HT1080 (cell line): ENCODE measurements at places on chromosomes 7 and 10. TPM values are rescaled to one million over a fixed set of nuclear protein-coding genes. Genes with fewer than 3 reads are reported as not detected.
A peak's percentile ranks its signal among the peaks of the same experiment; 100 is the strongest.

GRCh38 chr7:47635091-47636080 is 53.5 kb upstream of the TNS3 start:
- peak; percentile 19 for DNase-seq

GRCh38 chr10:110746254-110746826 is 102.2 kb downstream of the RBM20 start:
- DNase-seq: peak; percentile 65

DNA sequence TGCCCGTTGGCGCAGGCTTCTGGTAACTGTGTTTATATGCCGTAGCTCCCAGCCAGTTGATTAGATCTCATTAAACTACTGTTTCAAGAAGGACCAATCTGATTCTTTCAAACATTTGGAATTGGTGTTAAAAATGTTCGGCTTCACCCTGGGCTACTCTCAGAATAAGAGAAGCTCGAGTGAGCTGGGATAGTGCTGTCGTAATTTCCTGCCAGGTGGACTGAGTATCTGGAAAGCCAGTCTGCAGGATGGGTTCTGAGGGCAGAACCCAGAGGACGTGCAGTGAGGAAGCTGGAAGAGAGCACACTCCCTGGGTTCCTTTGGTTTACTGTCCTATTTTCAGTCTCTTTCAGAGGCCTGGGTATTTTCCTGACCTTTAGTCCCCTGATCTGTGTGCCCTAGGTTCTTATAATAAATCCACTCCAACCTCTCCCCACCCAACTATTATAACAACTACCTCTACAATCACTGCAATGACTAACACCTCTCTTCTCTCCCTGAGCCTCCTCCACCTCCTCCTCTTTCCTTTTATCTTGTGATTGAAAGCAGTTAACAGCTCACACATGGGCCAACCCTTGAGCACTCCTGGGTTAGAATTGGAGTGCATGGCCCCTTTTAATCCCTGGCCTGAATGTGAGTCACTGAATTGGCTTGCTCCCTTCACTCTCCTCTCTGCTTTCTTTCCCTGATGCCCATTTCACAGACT is 63.0 kb downstream of the AOAH start:
- DNase-seq: peak; percentile 88

DNA sequence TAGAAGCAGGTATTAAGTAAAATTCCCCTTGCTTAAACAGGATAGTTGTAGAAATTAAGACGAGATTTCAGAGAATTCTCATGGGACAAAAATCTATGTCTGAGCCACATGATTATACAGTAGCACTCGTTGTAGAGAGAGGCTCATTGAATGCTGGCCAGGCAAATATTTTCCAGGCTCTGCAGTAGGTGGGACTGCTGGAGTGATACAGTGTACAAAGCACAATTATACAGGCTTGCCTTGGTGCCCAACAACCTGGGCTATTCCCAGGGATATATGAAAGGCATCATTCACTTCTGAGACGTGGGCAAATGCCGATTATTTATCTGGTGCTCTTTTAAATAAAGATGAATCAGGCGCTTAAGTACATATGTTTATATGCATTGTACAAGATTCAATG is 380.6 kb downstream of the PHTF2 start:
- no peak for DNase-seq

DNA sequence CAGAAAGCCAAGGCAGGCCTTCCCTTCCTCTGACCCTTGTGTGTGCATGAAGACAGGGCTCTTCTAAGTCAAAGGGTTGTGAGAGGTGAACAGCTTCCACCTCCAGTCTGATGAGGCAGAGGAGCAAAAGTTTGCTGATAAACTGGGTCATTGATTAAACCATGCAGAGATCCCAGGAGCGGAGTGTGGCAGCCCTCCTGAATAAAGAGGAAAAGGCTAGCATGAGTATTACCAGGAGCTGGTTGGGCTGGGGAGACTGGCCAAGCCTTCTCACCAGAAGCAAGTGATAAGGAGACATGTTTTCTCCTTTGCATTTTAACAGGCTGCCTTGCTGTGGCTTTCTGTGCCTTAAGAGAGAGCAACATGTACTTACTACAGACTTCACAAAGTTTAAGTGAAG is 10.2 kb downstream of the LMOD2 start:
- DNase-seq: no peak

MOSPD3 gene
- total RNA-seq: 3.6 and 13.0 TPM in 2 replicates

GRCh38 chr7:105618016-105618296 is 36.7 kb upstream of the EFCAB10 start:
- DNase-seq: no peak

DNA sequence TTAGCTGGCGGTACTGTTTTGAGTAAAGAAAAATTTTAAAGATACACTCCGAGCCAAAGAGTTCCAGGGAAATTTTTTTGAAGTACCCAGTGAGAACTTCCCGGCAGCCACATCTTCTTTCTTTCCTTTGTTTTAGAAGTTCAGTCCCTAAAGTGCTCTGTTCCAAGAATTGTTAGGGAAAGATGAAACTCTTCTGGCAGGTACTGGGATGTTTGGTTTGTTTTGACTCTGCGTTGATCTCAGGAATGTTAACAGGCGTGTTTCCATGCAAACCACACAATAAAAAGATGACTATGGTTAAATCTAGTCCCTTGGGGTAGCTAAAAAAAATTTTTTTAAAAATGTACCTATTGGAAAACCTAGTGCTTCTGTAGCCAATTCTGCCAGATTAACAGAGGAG is 224.7 kb upstream of the PHYHIPL start:
- no peak for DNase-seq

SLC13A4 gene
- not detected in 2 replicates for total RNA-seq

FAM171A1 gene
- total RNA-seq: 35.9 and 41.3 TPM in 2 replicates

GHRHR gene
- not detected in 2 replicates for total RNA-seq

GRCh38 chr7:2779051-2779450 is 65.1 kb downstream of the GNA12 start:
- DNase-seq: no peak

GRCh38 chr7:131839967-131840690 is 283.7 kb upstream of the PODXL start:
- DNase-seq: peak; percentile 15

ZNF518A gene
- total RNA-seq: 11.4 and 13.3 TPM in 2 replicates

GRCh38 chr10:126465771-126466170 is 77.5 kb upstream of the ADAM12 start:
- no peak for DNase-seq

GRCh38 chr7:140689199-140690152 is 7.0 kb upstream of the NDUFB2 start:
- no peak for DNase-seq

DNA sequence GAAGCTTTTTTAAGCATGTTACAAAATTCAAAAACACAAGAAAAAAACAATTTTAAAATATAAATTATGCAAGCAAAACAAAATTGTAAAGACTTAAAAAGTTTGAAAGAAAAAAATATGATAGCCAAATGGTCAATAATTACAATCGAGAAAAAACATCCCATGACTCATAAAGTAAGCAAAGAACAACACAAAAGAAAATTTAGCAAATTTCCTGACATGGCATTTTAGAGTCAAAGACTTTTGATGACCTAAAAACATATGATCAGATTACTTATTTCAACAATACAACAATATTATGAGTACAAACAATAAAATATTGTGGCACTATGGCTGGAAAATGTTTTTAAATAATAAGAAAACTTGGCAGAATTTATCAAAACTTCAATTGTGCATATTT is 312.1 kb upstream of the MEOX2 start:
- DNase-seq: no peak

ABCB8 gene
- 29.4 and 37.0 TPM in 2 replicates for total RNA-seq

DNA sequence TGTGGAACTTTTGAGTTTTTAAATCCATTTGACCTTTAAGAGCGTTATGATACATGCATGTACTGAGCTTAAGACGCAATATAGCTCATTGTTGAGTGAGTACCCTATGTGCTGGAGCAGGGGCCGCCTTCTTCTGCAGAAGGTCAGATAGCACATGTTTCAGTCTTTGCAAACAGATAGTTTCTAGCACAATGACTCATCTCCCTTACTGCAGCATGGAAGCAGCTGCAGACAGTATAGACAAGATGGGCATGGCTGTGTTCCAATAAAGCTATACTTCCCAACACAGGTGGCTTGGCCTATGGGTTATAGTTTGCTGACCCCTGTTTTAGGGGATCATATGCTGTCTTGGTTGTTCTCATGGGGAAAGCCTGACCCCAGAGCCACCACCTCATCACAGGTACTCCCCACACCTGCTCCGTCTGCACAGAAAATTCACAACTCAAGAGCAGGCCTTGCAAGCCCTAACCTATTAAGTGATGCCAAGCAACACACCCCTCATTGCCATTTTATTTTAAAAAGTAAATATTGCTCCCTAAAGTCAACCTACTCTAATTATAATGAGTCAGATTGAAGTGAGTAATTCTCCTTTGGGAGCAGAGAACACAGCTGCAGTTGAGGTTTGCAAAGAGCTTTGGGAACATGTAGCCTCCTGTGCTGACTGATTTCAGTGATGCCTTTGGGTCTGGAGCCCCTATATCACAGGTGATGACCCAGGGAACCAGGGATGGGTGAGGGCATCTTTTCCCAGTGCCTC is 330.1 kb downstream of the PAXIP1 start:
- DNase-seq: peak; percentile 51

NXPH1 gene
- not detected in 2 replicates for total RNA-seq

DNA sequence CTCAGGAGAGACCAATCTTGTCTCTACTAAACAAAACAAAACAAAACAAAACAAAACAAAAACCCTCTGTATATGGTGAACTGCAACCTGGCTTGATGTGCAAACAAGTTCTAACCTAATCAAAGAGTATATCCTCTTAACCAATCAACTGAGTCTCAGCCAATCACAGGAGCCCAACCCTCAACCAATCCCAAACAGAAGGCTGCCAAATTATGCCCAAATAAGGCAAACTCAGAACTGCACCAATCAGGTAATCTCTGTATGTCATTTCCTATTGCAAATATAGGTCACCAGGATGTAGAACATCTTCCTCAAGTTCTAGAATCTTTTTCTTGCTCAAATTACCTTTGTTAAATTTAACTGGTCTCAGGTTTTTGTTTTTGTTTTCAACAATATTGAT is 5.2 kb downstream of the FAM133B start:
- peak; percentile 24 for DNase-seq

PSD gene
- total RNA-seq: 1.3 TPM in 1 of 2 replicates, not detected in the other

PKD2L1 gene
- not detected in 2 replicates for total RNA-seq

DNA sequence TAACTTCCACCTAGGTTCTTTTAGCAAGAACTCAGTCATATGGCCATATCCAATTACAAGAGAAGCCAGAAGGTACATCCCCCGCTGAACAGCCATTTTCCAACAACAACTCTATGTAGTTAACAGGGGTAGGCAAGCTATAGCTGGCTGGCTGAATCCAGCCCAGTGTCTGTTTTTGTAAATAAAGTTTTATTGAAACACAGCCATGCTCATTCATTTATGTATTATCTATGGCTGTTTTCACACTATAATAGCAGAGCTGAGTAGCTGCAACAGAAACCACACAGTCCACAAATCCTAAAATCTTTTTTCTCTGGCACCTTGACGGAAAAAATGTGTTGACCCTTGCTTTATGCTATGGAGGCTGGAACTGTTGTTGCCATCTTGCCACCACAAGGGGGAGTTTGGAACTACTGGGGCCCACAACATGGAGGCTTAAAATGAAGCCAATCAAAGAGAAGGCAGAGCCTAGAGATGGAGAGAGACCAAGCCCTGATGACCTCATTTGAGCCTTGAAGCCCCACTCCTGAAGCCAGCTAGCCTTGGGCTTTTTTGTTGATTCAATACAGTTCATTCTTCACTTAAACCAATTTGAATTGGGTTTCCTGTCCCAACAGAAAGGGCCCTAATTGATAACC is 33.3 kb upstream of the XPNPEP1 start:
- DNase-seq: peak; percentile 65

ITPRIP gene
- total RNA-seq: 14.0 and 20.0 TPM in 2 replicates

- DNase-seq: no peak
Observed at GRCh38 chr7:73504920-73505319, 17.2 kb downstream of the BAZ1B start.

MAT1A gene
- 0.13 and 0.94 TPM in 2 replicates for total RNA-seq

- DNase-seq: no peak
Observed at GRCh38 chr7:114857605-114858004, 64.3 kb upstream of the MDFIC start.

STRIP2 gene
- 14.3 and 15.2 TPM in 2 replicates for total RNA-seq

RNF148 gene
- total RNA-seq: 0.18 and 0.43 TPM in 2 replicates

- DNase-seq: no peak
Observed at GRCh38 chr10:71059054-71059818, 153.1 kb upstream of the UNC5B start.

LIPM gene
- not detected in 2 replicates for total RNA-seq

DNA sequence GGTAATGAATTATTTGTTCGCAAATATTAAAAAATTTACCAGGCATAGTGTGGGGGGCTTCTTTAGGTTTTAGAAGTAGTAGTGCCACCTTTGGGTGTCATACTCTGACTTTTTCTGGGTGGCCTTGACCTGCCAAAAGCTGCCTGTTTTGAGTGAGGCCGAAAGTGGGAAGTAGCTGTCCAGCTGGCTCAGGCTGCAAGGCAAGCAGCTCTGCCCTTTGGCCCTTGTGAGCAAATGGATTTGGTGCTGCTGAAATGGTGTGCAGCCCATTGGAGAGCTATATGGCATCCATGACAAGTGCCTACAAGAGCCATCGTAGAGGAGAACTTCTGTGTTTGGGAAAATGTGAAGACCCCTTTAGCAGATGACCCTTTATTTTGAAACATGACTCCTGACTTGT is 20.2 kb upstream of the ICA1 start:
- no peak for DNase-seq

- no peak for DNase-seq
Observed at GRCh38 chr7:44616545-44616944, 10.1 kb downstream of the OGDH start.

GRCh38 chr10:4515721-4516120 is 310.3 kb upstream of the AKR1E2 start:
- DNase-seq: no peak

FKBP6 gene
- not detected in 2 replicates for total RNA-seq

DNA sequence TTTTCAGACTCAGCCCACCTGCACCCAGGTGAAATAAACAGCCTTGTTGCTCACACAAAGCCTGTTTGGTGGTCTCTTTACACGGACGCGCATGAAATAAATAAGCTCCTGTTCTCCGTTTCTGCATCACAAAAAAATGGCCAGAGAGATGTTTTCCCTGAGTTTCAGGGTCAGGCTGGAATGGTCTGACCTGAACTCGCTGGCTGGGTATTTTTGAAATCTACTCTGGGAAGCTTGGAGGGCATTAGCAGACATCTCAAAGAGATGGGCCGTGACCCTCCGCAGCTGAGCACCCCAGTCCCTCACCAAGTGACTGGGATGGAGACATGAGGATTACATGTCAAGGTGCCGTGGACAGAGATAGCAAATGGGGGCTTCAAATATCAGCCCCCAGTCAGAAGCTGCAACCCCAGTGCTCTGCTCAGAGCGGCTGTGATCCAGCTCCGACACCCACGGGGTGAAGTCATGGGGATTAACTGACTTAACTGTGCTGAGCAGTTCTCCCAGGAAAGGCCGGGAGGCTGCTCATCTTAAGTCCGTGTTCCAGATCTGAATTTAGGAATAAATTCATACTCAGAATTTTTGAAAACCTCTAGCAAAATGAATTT is 22.3 kb downstream of the CALML5 start:
- no peak for DNase-seq

- no peak for DNase-seq
Observed at GRCh38 chr7:69633122-69633831, 35.0 kb downstream of the AUTS2 start.

DNA sequence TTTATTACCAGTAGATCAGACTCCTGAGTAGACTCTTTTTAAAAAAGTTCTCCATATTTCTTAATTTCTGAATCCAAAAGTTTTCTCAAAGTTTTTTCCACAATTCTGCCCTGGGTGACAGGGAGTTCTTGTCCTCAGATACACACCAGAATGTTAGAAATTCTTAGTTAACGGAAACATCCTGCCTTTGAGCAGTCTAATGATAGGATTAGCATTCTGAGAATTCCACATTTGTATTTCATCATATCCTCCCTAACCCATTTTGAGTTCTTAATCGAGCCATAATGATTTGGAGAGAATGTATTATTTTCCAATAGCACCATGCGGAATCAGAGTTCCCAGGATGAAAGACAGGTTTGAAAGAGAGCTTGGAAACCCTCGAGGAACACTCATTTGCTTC is 28.9 kb upstream of the MRPS33 start:
- DNase-seq: no peak
